ENCODE measurements at places on chromosomes 11 and 22. TPM values are rescaled to one million over a fixed set of nuclear protein-coding genes. Genes with fewer than 3 reads are reported as not detected.

The PLAAT2 gene
- total RNA-seq: 0.84 TPM

The ACCS gene
- 5.9 TPM for total RNA-seq

The CYTH4 gene
- 1.6 TPM for total RNA-seq

The IFITM1 gene
- total RNA-seq: 59.8 TPM

The POU2AF3 gene
- 3.8 TPM for total RNA-seq

DNA sequence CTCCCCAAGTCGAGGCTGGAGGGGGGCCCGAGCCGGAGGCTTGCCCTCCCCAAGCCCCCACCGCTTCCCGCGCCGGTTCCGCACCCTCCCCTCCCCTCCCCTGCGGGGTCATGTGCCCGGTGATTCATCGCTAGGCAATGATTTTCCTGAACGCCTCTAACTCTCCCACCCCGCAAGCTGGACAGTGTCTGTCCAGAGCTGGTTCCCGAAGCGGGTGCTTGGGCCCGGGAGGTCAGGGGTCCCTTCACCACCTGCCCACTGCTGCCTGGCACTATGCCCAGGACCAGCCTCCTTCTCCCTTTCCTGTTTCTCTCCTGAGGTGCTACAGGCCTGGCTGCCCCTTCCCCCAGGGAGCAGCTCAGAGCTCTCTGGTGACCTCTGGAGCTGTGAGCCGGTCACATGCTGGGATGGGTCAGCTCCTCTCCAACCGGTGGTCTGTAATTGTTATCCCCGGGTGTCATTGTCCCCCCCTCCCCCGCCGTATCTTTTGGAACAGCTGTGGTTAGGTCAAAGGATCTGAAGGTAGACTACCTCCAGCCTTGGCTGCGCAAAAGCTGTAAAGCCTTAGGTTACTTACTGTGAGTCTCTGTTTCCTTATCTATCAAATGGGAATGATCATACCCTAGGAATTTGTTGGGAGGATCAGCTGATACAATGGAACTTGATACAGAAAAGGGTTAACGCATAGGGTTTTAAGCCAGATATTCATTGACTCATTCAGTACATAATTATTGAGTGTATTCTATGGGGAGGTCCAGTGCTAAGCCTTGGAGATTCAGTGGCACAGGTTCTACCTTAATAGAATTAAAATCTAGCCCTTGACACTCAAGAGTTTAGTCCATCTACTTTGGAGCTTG, 753 bp downstream of the STX3 start:
- peak; percentile 79 for ATAC-seq

- ATAC-seq: peak; percentile 56
These were observed 27.8 kb downstream of the LGR4 start for GRCh38 chr11:27444801-27445215.

DNA sequence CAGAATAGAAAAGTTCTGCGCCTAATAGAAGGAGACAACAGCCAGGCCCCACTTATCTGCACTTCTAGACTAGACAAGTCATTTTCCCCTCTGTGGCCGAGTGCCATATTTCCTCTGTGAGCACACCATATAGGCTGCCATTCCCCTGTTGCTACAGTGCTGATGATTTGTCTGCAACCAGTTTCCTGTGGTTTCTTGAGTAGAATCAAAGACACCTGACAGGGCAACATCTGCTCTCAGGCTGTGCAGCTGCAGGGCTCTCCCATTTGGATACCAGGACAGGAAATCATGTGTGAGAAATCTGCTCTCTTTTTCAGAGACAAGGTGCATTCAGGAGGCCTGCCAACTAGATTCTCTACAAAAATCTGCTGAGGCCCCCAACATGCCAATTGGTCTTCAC, 879.3 kb downstream of the DLG2 start:
- ATAC-seq: no peak

GRCh38 chr11:73493956-73494598, 103.8 kb downstream of the FAM168A start:
- peak; percentile 98 for ATAC-seq

DNA sequence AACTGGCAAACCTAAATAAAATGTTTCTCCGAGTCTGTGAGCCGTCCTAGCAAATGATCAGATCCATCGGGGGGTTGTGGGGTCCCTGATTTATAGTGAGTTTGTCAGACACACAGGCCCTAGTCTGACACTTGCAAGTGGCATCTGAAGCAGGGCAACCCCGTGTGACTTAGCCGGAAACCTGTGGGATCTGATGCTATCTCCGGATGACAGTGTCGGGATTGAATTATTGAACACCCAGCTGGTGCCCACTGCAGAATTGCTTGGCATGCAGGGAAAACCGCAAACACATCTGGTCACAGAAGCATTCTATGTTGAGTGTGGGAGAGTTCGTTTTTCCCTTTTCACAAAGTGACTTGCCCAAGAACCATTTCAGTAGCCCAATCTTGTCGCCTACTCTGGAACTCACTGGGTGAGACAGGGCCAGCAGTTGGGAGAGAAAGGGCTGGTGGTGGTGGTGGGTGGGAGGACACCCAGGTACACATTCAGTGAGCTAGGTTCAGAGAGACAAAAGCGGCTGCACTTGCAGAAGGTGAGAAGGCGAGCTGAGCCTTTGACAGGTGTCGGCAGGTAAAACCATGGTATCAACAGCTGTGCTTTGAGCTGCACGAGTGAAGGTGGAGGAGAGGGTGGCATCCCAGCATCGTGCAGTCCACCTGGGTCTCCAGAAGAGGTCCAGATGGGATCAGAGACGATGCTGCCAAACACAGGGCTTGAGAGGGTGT, 33.7 kb upstream of the B3GAT1 start:
- ATAC-seq: no peak

- no peak for ATAC-seq
These were observed 1.7 kb upstream of the OR9G4 start for GRCh38 chr11:56750190-56750589.

GRCh38 chr11:117910941-117911655, 18.1 kb downstream of the TMPRSS13 start:
- ATAC-seq: no peak

DNA sequence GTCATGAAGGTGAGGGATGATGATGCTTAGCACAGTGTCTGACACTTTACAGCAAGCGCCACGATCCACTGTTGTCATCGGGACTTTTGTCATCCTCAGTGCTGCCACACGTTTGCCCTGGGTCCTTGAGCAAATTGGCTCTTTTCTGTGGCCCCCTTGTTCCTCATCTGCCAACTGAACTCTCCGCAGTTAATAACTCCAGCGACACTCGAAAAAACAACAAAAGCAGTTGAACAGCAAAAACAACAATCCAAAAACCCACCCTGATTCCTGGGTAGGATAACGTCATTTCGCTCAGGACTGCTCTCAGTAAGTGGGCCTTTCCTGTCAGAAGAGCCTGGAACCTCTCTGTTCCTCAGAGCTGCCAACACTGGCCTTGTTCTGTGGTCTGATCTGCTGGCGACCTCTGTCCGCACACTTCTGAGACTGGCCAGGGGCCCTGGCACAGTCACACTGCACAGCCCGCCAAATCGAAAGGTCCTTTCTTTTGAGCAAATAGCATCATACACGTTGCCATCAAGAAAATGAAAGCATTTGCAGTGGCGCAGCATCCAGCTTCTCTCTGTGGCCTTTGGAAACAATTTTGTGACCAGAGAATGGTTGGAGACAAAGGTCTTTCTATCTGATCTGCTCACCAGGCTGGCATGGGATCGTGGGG, 79.9 kb upstream of the SYT13 start:
- no peak for ATAC-seq

GRCh38 chr22:49251371-49251770, 576.3 kb downstream of the BRD1 start:
- ATAC-seq: no peak

- no peak for ATAC-seq
These were observed 25.4 kb downstream of the FBLN1 start for GRCh38 chr22:45528046-45528445.

DNA sequence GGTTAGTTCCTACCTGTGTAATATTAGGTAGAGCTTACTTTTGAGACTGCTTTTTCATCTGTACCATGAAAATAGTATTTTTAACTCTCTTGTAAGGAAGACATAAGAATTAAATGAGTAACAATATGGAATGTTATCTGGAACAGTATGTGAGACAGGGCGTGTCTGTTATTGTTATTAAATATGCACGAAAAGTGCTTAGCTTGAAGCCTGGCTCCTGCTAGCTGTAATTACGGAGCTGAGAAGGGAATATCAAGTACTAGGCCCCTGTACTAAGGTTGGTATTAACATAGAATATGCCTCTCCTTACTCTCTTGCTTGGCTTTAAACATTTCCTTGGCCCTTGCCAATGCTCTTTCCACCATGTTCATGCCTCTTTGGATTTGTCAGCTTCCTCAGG, 194.0 kb downstream of the FAM76B start:
- ATAC-seq: peak; percentile 37

DNA sequence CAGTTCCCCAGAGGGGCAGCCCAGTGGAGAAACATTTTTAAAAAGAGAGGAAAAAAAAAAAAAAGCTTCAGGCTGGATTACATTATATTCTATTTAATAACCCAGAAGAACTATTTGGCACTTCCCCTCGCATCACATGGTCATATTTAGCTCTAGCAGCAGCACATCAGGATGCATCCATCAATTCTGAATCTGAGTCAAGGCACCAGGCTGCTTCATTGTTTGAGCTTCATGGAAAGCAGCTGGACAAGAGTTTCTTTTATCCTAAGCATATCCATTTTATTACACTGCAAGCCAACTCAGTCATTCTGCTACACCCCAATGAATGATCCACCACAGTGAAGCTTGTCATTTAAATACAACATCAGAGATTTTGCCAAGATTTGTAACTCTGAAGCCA, 10.0 kb downstream of the SPTY2D1 start:
- ATAC-seq: no peak

DNA sequence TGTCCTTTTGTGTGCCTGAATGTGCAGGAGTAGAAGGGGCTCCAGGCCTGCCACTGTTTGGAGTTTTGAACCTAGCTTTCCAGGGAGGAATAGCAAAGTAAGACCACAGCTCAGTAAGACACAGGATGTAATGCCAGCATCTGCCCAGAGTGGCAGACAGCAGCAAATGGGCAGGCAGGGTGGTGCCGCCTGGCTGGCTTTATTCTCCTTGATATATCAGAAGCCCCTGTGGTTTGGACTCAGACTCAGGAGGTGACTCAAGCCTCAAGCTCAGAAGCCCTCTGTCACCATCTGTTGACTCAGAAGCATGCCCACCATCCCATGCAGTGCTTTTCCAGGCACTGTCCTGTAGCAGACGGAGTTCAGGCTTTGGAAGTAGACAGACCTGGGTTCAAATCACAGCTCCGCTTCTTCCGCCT, 72.7 kb upstream of the TTC12 start:
- ATAC-seq: no peak
